Thymus (tissue), 14 donors: ENCODE measurements at places on chromosomes 1 and 21.

DNA sequence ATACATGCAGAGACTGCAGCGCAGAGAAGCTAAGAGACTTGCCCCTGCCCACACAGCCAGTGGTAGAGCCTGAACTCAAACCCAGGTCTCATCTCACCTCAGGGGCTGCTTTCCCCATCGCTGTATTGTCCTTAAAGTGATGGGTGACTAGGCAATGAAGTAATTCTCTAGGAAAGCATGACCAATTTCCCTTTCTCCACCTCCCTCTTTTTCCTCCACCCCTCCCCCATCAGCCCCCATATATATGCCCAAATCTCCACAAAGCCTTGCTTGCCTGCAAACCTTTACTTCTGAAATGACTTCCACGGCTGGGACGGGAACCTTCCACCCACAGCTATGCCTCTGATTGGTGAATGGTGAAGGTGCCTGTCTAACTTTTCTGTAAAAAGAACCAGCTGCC lies at the start of gene IL24:
Gene IL24 (plus strand): TSS at position 269 of the 400 bp plus-strand sequence. CDS start 390 bp downstream, outside the sequence.
- DNase-seq = no peak

GRCh38 chr1:185565302-185565701 lies 168.9 kb upstream of the HMCN1 start:
- DNase-seq = no peak

DNA sequence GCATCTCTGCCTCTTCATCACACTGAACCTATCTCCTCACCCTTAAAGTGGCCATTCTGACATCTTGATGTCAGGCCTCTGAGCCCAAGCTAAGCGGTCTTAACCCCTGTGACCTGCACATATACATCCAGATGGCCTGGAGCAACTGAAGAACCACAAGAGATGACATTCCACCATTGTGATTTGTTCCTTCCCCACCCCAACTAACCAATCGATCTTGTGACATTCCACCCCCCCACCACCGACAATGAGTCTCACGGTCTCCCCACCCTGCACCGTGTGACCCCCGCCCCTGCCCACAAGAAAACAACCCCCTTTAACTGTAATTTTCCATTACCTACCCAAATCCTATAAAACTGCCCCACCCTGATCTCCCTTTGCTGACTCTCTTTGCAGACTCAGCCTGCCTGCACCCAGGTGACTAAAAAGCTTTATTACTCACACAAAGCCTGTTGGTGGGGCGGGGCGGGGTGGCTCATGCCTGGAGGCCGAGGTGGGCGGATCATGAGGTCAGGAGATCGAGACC lies 21.0 kb upstream of the PINK1 start:
- no peak for DNase-seq

- DNase-seq = no peak
Measured at GRCh38 chr1:195766709-195767108, 841.5 kb downstream of the KCNT2 start.
